Thoracic aorta (tissue), 2 donors: ENCODE measurements at places on chromosomes 7 and 10.

DNA sequence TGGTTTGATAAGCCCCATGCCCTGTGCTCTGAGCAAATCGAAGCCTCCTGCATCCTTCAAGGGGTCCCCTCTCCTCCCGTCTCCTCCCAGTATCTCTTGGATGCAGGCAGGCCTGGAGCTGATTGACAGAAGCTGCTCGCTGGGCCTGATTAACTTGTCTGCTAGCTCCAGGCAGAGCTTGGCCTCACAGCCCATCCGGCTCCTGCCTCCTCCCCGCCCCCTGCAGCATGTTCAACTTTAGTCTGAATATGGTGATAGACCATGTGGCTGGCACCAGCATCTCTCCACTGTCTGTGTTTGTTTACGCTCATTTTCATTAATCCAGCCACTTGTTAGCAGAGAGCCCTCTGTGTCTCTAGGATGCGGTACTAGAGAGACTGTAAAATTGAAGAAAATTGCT, 432.2 kb downstream of the DPP6 start:
- no peak overlapping the region for H3K4me3 ChIP-seq
- DNase-seq: no peak
- no peaks in the 10 kb centered on the region for H3K4me1 ChIP-seq
- no peak overlapping the region for H3K27ac ChIP-seq
- no peaks in the 10 kb centered on the region for H3K27me3 ChIP-seq
- H3K36me3 ChIP-seq: no peaks in the 10 kb centered on the region

DNA sequence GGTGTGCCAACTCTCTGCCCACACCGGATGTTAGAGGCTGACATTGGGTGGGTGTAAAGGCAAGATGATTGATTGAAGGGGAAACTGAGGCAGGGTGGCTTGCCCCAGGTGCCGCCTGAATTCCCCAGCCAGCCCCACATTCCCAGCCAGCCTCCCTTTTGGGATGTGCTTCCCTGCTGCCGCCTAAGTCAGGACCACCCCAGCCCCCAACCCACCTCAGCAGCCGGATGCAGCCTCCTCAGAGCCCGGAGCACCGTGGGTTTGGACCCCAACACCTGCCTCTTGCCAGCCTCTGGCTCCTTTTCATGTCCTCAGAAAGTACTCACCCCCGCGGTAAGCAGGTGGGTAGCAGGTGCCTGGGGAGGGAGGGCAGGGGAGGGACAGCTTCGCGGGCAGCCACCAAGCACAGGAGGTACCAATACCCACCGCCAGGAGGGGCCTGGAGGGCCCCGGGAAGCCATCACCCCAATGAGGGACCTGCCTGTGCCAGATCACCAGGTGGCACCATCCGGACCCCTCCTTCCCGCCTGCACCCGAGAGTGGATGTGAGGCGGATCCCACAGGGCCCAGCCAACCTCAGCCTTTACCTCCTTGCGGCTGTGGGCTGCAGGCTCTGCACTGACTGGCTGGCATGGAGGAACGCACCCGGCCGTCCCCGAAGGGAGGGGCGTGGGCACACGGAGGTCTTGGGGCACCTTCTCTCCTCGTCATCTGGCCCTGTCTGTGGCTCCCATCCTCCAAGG, 60.5 kb downstream of the PWWP2B start:
- H3K27me3 ChIP-seq: no peaks in the 10 kb centered on the region
- H3K4me3 ChIP-seq: no peak overlapping the region
- H3K4me1 ChIP-seq: peaks cover 3% of the 10 kb centered on the region
- DNase-seq: no peak

DNA sequence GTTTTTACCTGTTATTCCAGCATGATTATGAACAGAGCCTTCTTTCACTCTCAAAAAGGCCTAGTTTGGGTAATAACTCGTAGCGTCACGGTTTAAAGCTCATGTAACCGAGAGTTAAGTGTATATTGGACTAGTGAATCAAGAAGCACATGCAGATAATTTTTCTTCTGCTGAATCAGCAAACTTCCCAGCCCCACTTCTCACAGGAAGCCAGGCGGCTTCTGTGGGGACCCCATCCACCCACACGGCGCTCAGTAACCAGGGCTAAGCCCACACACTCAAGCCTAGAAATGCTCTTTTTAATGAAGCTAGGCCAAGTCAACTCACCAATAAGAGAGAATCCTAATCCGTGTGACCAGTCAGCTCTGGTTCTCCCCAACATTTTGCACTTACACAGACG, 191.2 kb upstream of the MGMT start:
- no peaks in the 10 kb centered on the region for H3K27me3 ChIP-seq

DNA sequence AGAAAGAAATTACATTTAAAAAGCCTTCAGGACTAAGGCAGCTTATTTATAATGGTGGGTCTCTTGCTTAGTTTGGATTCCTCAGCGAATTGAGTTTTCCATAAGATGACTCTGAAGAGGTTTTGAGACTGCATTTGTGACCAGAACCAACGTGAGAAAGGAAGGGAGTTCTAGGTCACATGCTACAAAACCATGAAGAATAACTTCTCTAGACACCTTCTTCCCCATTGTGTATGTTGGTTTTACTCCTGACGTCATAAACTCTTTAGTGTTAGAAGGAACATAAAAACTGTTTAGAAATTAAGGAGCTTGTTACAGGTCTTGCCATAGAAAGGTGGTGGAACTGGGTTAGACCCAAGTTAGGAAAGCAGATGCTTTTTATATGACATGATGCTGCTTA, 11.1 kb downstream of the PTPN12 start:
- no peak for DNase-seq
- no peaks in the 10 kb centered on the region for H3K36me3 ChIP-seq
- no peak overlapping the region for H3K27ac ChIP-seq
- no peak overlapping the region for H3K4me3 ChIP-seq
- H3K4me1 ChIP-seq: peaks cover 34% of the 10 kb centered on the region

GRCh38 chr7:155998766-155999630, 186.7 kb upstream of the SHH start:
- H3K27me3 ChIP-seq: no peaks in the 10 kb centered on the region
- H3K27ac ChIP-seq: no peak overlapping the region
- DNase-seq: no peak
- H3K36me3 ChIP-seq: no peaks in the 10 kb centered on the region
- no peaks in the 10 kb centered on the region for H3K4me1 ChIP-seq

DNA sequence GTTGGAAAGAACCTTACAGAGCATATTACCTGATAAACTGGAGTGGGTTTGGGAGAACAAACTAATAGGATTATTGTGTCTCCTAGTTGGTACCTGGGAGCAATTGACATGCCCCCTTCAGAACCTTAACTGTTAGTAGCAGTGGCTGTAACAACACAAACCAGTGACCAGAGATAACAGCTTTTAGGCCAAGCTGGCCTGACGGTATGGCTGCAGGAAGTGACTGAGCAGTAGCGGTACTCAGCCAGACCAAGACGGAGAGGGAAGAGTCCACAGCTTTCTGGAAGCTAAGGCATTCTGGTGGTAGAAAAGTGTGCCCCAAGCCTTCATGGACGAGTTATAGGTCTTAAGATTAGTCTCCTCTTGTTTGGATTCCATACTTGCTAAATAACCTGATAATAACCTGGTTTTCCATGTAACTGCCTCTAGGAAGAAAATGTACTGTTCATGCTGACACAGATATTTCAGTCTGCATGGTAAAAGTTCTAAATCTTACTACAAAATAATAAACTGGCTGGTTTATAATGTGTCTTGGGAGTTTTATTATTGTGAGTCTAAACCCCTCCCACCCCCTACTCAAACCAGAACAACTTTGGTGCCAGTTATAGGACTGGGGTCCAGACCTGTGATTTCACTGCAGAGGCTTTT, 11.3 kb downstream of the NOLC1 start:
- H3K4me1 ChIP-seq: no peaks in the 10 kb centered on the region
- no peaks in the 10 kb centered on the region for H3K27me3 ChIP-seq
- H3K4me3 ChIP-seq: no peak overlapping the region
- DNase-seq: no peak
- H3K36me3 ChIP-seq: peaks cover 36% of the 10 kb centered on the region
- H3K27ac ChIP-seq: no peak overlapping the region

GRCh38 chr10:21173802-21174714, 276.9 kb upstream of the NEBL start:
- H3K27me3 ChIP-seq: no peaks in the 10 kb centered on the region
- no peak for DNase-seq
- peak overlapping the region; percentile 69 for H3K4me3 ChIP-seq
- no peaks in the 10 kb centered on the region for H3K36me3 ChIP-seq
- H3K4me1 ChIP-seq: peaks cover 17% of the 10 kb centered on the region
- H3K27ac ChIP-seq: no peak overlapping the region

DNA sequence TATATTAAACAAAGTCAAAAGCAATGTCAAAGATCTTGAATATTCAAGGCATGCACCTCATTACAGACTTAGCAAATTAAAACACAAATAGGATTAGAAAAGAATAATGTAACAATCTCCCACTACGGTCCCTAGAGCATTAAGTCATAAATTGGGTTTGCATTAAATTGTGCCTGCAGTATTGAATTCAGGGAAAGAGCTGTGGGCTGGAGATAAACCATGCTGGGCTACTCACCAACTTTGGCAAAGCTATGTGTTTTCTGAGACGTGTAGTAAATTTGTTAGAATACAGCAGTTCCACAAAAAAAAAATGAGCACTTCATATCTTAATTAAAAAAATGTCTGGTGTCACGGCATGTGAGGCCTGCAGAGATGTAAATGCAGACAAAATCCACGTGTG, 241.6 kb downstream of the SNX10 start:
- no peaks in the 10 kb centered on the region for H3K36me3 ChIP-seq
- no peak overlapping the region for H3K4me3 ChIP-seq
- no peaks in the 10 kb centered on the region for H3K4me1 ChIP-seq
- H3K27ac ChIP-seq: no peak overlapping the region

GRCh38 chr10:36469585-36469984, 655.8 kb upstream of the ANKRD30A start:
- H3K4me3 ChIP-seq: no peak overlapping the region
- H3K27me3 ChIP-seq: no peaks in the 10 kb centered on the region
- no peak for DNase-seq
- no peaks in the 10 kb centered on the region for H3K36me3 ChIP-seq
- H3K4me1 ChIP-seq: no peaks in the 10 kb centered on the region
- no peak overlapping the region for H3K27ac ChIP-seq

DNA sequence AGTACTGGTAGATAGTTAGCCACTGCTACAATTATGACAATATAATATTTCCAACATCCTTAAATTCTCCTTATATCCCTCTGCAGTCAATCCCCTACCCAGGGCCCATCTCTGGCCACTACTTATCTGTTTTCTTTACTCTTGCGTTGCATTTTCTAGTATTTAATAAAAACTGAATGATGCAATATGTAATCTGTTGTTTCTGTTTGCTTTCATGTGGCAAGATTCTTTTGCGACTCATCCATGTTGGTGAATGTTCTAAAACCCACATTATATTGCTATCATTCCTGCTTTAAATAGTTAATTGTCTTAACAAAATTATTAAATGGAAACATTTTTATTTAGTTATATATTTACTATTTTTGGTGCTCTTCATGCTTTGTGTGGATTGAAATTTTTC, 338.5 kb downstream of the MDFIC start:
- no peaks in the 10 kb centered on the region for H3K27me3 ChIP-seq
- H3K4me1 ChIP-seq: no peaks in the 10 kb centered on the region
- H3K27ac ChIP-seq: no peak overlapping the region
- DNase-seq: no peak

DNA sequence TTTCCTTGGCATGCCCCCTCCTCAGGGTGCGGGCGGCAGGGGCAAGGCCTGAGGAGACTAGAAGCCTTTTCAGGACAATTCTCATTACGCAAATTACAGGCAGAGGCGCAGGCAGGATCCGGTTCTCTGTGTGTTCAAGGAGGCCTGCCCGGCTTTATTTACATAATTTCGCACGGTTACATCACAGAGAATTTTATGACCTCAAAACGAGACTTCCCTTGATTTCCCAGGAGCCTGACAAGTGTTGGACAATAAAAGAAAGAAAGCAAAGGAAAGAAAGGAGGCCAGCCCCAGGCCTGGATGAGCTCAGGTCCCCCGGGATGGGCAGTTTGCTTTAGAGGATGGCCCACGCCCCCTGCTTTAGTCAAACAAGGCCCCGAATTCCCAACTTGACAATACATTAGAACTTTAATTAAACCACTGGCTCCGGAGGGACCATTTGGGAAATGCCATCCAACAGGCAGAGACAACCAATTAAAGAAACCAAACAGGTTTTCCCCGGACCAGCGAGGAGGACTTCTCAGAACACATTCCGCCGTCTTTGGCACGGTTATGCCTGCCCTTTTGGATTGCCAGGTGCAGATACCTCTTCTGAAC, 2.9 kb downstream of the MNX1 start:
- H3K4me3 ChIP-seq: no peak overlapping the region
- peaks cover 5% of the 10 kb centered on the region for H3K4me1 ChIP-seq
- no peaks in the 10 kb centered on the region for H3K36me3 ChIP-seq

GRCh38 chr7:134645935-134646334, 718 bp upstream of the BPGM start:
- DNase-seq: no peak
- peak overlapping the region; percentile 87 for H3K4me3 ChIP-seq
- H3K27ac ChIP-seq: peak overlapping the region; percentile 72
- peaks cover 8% of the 10 kb centered on the region for H3K4me1 ChIP-seq
- no peaks in the 10 kb centered on the region for H3K36me3 ChIP-seq

DNA sequence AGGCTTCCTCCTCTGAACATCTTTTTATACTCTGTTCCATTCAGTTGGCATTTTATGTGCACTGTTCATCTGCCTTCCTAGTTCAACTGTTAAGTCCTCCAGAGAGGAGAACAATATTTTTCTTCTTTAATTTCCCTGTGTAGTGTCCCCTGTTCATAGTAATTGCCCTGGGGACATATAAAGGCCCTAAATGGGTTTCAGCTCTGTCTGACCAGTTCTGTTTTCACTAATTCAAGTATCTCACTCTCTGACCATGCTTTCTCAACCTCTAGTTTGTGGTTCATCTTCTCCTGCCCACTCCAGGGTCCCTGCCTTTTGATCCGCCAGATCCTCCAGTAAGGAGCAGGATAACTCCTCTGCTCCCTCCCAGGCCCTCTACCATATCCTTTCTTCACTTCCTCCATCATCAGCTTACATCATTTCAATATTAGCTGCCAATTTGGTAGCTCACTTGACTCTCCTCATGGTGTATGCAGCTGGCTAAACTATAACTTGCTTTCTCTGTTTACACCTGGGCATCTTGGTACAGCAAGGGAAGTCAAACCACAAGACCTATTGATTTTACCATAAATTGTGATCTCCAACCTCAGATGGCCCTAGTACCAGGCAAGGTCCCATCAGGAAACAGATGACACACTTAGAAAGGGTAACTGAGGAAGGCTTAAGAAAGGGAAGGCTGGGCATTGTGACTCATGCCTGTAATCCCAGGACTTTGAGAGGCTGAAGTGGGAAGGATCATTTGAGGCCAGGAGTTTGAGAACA, 17.7 kb upstream of the C10orf67 start:
- no peaks in the 10 kb centered on the region for H3K4me1 ChIP-seq
- H3K4me3 ChIP-seq: no peak overlapping the region
- DNase-seq: no peak

DNA sequence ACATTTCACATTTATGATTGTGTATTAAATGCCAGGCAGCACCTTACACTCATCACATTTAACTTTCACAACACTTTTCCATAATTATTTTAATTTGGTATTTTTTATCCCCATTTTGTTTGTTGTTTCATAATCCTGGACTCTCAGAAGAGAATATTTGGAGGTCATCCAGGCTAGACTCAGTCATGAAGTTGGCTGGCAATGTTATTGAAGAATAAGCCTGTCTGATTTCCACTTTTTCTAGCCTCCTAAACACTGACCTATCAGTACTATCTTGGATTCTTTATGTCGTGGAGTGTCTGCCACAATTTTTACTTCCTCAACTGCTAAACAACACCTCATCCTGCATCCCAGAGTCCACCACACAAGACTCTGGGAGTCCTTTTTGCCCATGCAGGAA, 372.3 kb upstream of the NRP1 start:
- H3K27ac ChIP-seq: no peak overlapping the region
- no peak overlapping the region for H3K4me3 ChIP-seq
- no peaks in the 10 kb centered on the region for H3K27me3 ChIP-seq

- peaks cover 10% of the 10 kb centered on the region for H3K4me1 ChIP-seq
Measured at GRCh38 chr10:15440204-15440711, 69.2 kb upstream of the FAM171A1 start.
